ENCODE measurements at places on chromosomes 1 and 21. TPM values are rescaled to one million over a fixed set of nuclear protein-coding genes. Genes with fewer than 3 reads are reported as not detected.

Gene TNN
- total RNA-seq = not detected

DNA sequence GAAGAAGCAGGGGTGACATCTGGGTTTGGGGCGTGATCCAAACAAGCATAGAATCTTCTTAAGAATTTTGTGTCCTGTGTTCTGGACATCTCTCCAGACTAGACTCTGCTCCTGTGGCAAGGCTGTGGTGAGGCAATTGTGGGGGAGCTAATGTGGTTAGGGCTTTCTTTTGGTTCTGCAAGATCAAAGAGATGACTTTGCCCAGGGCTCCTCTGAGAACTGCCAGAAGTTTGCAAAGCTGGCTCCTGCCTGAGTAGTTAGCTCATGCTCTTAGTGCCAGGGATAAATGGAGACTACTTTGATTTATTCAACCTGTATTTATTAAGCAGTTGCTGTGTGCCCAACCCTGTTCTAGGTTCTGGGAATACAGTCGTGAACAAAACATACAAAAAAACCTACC, 34.0 kb upstream of the CRNN start:
- DNase-seq = no peak

DNA sequence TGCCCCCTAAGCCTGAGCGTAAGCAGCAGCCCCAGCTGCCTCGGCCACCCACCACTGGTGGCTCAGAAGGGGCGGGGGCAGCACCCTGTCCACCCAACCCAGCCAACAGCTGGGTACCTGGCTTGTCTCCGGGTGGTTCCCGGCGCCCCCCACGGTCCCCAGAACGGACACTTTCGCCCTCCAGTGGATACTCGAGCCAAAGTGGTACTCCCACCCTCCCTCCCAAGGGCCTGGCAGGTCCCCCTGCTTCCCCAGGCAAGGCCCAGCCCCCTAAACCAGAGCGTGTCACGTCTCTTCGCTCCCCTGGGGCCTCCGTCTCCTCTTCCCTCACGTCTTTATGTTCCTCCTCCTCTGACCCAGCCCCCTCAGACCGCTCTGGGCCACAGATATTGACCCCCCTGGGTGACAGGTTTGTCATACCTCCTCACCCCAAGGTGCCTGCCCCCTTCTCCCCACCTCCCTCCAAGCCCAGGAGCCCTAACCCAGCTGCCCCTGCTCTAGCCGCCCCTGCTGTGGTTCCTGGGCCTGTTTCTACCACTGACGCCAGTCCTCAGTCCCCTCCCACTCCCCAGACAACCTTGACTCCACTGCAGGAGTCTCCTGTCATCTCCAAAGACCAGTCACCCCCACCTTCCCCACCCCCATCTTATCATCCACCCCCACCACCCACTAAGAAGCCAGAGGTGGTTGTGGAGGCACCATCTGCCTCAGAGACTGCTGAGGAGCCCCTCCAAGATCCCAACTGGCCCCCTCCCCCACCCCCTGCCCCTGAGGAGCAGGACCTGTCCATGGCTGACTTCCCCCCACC, 46.2 kb downstream of the YARS1 start:
- no peak for DNase-seq

Gene NFIA
- total RNA-seq = not detected

Gene NUP210L
- total RNA-seq = not detected

Gene CD101
- 0.35 TPM for total RNA-seq

DNA sequence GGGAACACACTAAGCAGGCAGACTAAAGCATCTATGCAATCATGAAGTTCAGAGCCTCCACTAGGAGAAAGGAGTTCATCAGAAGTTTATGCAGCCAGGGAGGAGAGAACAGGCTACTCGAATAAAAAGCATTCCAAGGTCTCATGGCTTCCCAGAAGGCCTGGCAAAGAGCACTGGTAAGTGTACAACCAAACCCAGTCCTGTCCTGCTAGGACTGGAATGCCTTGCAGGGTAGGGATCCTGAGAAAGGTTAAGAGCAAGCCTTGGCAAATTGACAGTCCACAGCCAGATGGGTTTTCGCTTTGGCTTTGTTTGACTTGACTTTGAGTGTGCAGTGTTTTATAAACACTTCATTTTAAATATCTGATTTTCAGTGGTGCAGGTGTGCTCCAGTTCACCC, 133.6 kb upstream of the ATP1B1 start:
- DNase-seq = no peak
